ENCODE measurements at places on chromosomes 3 and 15.

- DNase-seq: peak; percentile 60
These were observed 2.4 kb upstream of the CD96 start for GRCh38 chr3:111539351-111540331.

- DNase-seq: no peak
These were observed 73.9 kb upstream of the PRICKLE2 start for GRCh38 chr3:64299206-64299605.

- no peak for DNase-seq
These were observed 139.5 kb downstream of the KCNAB1 start for GRCh38 chr3:156259896-156260295.

- no peak for DNase-seq
These were observed 13.3 kb downstream of the BCL2A1 start for GRCh38 chr15:79957741-79958140.

DNA sequence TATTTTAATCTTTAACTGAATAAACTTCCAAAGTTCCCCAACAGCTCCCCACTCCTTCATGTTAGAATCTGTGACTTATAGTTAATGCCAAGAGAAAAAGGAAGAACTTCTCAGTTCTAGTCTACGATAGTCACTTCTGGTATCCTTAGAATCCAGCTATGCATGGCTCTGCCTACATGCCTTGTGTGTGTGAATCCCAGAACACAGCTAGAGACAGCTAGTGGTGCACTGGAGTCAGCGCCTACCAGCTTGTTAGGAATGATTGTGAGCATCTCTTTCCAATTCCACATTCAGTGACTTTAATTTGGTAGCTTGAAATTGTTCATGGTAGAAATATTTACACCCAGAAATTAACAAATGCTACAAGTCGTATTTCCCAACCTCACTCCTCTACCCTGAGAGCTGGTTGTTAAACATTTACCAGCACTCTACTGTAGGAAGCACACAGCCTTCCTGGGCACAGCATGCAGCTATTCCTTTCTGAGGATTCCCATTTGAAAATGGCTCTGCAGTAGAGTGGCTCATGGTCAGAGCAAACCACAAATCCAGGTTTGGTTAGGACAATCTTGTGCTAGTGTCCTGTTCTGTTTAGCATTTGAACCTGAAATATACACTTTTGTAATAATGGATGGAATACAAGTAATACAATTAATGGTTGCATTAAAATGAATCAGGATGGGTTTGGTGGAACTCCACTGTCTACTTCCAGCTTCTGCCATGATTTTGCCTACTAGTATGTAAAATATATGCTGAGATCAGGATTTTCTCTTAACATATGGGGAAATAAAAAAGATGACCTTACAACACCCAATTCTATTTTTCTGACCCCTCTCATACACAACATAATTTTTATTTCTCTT is 371.0 kb upstream of the GBE1 start:
- no peak for DNase-seq

DNA sequence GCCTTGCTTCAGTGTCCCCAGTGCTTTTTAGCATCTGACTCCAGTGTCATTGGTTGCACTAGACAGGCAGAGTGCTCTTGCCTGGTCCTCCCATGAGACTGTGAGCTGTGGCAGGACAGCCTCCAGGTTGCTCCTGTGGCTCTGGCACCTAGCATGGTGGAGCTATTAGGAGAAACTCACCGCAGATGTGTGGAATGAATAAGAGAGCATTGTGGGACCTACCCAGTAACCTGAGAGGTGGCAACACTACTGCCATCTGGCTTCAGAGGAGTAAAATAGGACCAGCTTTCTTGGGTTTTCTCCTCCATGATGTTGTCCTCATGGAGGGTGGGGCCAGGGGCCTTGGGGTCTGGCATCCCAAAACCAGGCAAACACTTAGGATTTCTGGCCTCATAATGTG is 183.6 kb downstream of the EPHB1 start:
- DNase-seq: no peak

DNA sequence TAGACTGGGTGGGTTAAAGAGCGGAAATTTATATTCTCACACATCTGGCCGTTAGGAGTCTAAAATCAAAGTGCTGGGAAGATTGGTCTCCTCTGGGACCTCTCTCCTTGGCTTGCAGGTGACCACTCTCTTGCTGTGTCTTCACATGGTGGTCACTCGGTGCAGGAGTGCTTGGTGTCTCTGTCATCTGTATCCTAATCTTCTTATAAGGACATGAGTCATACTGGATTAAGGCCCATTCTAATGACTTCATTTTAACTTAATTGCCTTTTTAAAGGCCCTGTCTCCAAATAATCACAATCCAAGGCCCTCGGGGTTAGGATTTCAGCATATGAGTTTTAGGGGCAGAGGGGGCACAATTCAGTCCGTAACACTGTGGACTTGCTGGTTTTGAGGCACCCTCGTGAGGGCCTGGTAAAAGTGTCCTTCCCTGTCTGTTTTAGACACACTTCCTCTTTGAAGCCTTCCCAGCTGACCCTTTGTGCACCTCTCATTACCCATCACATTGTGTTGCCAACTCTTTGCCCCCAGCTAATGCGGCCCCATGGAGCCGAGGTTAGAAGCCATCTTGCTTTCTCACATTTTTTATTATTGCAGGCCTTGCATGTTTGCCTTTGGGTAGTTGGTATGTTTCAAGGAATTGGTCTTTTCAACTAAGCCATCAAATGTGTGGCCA is 3.2 kb downstream of the XYLB start:
- no peak for DNase-seq

DNA sequence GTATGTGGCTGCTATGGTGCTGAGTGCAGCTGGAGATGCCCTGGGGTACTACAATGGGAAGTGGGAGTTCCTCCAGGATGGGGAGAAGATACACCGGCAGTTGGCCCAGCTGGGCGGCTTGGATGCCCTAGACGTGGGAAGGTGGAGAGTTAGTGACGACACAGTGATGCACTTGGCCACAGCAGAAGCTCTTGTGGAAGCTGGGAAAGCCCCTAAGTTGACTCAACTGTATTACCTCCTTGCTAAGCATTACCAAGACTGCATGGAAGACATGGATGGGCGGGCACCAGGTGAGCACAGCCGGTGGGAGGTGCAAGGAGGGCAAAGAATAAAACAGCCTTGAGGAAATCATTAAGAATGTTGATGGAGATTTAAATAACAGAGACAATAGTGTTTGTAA is 2.9 kb downstream of the ADPRH start:
- no peak for DNase-seq
